AG10803 (cell line): ENCODE measurements at places on chromosomes 1 and 21.
A peak's percentile ranks its signal among the peaks of the same experiment; 100 is the strongest.

GRCh38 chr21:39066829-39067780, 116.1 kb downstream of the PSMG1 start:
- DNase-seq, result no peak

- no peak for DNase-seq
Measured at GRCh38 chr1:111199881-111200801, at the start of gene DENND2D. DENND2D (minus strand) TSS chr1:111200646; CDS start chr1:111200459, 187 bp downstream.

DNA sequence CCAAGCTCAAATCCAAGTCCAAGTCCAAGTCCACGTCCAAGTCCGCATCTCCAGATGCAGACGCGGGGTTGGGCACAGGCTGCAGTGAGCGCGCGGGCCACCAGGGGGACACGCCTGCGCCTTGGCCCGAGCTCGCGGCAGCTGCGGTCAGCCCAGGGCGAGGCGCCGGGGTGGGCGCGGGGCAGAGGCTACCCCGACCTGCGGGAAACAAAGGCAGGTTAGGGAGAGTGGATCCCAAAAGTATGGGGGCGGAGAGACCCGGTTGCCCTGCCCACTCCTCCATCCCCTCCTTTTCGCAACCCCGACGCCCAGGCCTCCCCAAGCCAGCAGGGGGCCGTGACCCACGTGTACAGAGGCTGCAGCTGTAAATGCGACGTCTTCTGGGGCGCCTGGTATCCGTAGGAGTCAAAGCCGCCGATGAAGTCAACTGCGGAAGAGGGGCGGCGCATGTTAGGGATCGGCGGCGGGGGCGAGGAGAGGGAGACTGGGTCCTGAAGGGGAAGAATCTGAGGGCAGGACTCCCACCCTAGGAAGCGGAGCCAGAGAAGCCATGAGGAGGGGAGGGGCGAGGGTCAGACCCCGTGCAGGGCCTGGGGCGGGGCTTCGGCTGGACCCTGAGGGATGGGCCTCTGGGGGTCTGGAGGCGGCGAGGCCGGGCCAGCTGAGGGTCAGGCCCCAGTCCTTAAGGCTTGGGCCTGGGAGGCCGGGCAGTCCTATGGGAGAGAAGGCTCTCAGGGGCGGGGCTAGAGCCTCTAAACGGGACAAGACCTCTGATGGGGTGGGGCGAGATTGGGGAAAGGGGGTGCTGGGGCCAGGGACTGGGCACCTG, 58.0 kb downstream of the NKAIN1 start:
- DNase-seq, result peak; percentile 24

- DNase-seq, result no peak
Measured at GRCh38 chr1:199954699-199955098, 72.8 kb upstream of the NR5A2 start.

GRCh38 chr1:157137408-157138219, 581 bp downstream of the ETV3 start:
- DNase-seq, result peak; percentile 22

GRCh38 chr1:234716908-234717375, 107.0 kb upstream of the IRF2BP2 start:
- DNase-seq, result peak; percentile 37

- DNase-seq, result no peak
Measured at GRCh38 chr1:205321959-205322283, 376 bp upstream of the NUAK2 start.

- DNase-seq, result peak; percentile 58
Measured at GRCh38 chr1:41454406-41454805, 30.1 kb downstream of the EDN2 start.

DNA sequence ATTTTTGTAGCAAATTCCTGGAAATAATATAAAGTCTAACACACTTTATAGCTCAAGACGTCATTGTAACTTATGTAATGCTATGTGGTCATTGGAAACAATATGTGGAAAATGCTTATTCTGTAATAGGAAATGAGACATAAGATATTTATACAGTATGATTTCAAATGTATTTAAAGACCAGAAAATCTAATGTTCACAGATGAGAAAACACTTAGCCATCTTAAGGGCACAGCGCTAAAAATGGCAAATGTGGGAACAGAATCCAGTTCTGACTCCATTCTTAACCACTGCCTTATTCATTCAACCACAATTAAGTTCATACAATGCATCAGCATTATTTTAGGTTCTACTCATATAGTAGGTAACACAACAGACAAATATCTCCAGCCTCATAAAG, 12.5 kb downstream of the CSDE1 start:
- DNase-seq, result peak; percentile 23

DNA sequence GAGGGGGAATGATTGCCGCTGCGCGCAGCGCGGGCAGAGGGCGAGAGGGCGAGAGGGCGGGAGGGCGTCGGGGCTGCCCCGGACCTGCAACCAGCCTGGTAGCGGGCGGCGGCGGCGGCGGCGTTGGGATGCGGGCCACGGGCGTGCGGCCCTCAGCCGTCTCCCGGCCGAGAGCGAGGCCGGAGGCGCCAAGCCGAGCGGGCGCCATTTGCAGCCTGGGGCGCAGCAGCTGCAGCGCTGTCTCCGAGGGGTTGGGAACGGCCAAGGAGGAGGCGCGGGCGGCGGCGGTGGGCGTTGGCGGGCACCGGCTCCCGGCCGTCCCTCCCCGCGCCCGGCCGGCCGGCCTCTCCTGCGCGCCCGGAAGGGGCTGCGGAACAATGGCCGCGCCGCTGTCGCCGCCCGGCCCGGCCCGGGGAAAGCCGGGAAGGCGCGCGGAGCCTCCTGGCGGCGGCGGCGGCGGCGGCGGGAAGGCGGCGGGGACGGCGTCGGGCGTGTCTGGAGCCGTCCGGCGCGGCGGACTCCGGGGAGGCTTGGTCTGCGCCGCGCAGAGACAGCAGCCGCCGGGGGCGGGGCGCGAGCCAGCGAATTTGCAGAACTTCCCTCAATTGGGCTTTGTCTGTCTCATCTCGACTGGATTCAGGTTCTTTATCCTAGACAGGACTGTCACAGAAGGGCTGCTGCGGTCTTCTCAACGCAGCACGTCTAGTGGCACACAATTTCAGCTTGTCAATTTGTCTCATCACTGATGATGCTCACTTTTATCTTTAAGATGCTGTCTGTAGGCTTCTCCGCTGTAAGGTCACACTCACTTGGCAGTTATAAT, 35.7 kb downstream of the ZBTB8B start:
- peak; percentile 60 for DNase-seq

- DNase-seq, result no peak
Measured at GRCh38 chr1:2820731-2821372, 19.4 kb upstream of the TTC34 start.

- no peak for DNase-seq
Measured at GRCh38 chr21:35216996-35217395, 167.9 kb upstream of the RUNX1 start.

DNA sequence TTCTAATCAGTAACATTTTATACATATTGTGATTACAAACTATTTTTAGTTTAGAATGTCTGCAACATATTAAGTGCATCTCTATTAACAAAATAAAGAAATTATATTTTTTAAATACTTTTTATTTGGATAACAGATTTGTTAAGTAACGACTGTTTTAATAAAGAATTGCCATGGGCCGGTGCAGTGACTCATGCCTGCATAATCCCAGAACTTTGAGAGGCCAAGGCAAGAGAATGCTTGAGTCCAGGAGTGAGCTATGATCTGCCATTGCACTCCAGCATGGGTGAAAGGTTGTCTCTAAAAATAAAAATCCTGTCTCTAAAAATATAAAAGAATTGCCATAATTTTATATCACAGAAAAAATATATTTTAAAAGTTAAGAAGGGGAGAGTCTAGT, 4.1 kb downstream of the LRRIQ3 start:
- peak; percentile 36 for DNase-seq

DNA sequence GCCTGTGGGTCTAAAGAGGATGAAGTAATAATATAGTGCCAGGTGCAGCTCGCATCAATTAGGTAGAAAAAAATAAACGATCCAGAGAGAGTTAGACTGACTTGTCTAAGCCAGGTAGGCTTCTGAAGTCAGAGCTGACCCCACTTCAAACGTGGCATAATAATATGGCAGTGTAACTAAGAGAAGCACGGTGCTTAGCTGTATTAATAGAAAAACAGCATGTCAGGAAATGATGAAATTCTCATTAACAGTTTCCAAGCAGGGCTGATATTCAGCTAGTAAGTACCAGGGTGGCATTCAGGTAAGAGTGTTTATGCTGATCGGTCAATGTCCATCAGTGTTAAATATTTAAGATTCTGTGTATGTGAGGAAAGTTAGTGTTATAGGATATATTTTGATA, 145.8 kb upstream of the SAMSN1 start:
- DNase-seq, result no peak

DNA sequence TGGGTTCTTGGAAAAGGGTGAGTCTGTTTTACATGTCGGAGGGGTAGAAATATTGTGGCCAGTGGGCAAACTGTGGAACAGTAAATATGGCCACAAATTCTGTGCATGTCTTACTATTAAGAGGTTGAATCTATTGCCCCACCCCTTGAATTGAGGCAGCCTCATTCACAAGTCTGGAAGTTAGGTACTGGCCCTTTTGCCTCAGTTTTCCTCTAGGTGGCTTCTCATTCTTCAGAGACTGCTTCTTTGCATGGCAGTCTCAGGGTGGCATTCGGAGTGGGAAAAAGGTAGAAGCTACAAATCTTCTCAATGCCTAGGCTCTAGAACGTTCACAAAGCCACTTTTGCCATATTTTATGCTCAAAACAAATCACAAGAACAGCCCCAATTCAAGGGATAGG, 57.2 kb downstream of the SLC9C2 start:
- DNase-seq, result no peak

GRCh38 chr21:34730756-34731445, 62.1 kb downstream of the CLIC6 start:
- no peak for DNase-seq

- DNase-seq, result no peak
Measured at GRCh38 chr1:234820597-234820996, 210.6 kb upstream of the IRF2BP2 start.

GRCh38 chr1:187456446-187456845, 627.7 kb downstream of the PLA2G4A start:
- no peak for DNase-seq

GRCh38 chr1:14083277-14083676, 383.3 kb downstream of the PRDM2 start:
- DNase-seq, result no peak

GRCh38 chr1:240985081-240985480, 371.9 kb downstream of the RGS7 start:
- no peak for DNase-seq

DNA sequence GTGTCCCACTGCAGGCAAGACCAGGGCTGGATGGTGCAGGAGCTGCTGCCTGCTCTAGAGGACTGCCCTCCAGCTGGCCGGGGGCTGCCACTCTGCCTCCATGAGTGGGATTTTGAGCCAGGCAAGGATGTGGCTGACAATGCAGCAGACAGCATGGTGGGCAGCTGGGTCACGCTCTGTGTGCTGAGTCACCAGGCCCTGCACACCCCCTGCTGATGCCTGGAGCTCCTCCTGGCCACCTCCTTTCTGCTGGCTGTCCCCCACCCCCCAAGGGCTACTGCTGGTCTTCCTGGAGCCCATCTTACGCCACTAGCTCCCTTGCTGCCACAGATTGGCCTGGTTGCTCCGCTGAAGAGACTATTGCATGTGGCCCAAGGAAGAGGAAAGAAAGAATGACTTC, 3.9 kb upstream of the ZSCAN20 start:
- DNase-seq, result no peak

- no peak for DNase-seq
Measured at GRCh38 chr1:224569276-224569675, 46.8 kb upstream of the CNIH3 start.

GRCh38 chr1:156128654-156129597, 14.4 kb downstream of the LMNA start:
- peak; percentile 93 for DNase-seq

DNA sequence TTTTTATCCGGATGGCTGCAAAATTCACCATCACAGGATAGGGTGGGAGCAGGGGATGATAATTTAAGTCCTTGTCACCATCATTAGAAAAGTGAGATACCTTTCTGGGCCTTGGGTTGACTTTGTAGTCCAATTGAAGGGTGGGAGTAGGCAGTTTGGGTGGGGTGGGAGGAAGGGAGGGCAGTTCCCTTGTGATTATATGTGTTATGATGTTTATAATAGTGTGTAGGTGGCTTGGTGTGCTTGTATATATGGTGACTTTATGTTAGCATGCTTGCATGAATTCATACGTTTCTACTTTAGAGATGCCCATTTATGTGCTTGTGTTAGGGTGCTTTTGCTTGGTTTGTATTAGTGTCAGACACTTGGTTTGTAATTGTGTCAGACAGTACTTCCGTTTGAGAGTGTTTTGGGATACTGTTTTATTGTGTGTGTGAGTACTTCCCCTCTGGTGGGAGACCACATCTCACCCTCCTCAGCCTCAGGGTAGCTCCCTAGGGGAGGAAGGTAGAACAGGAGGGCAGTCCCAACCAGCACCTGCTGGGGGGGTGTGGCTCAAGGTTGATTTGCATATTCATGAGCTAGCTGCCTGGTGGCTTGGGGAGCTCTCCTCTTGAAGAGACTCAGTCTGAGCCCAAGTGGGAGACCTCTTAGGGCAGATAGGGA, 6.3 kb upstream of the POU3F1 start:
- no peak for DNase-seq

GRCh38 chr1:155938220-155938627, 3.2 kb upstream of the RXFP4 start:
- DNase-seq, result peak; percentile 70

GRCh38 chr1:152953761-152954160, 6.8 kb downstream of the SPRR5 start:
- no peak for DNase-seq

GRCh38 chr21:17725339-17725738, 93.8 kb downstream of the C21orf91 start:
- DNase-seq, result no peak

- peak; percentile 57 for DNase-seq
Measured at GRCh38 chr21:41064334-41064791, 103.6 kb upstream of the BACE2 start.

DNA sequence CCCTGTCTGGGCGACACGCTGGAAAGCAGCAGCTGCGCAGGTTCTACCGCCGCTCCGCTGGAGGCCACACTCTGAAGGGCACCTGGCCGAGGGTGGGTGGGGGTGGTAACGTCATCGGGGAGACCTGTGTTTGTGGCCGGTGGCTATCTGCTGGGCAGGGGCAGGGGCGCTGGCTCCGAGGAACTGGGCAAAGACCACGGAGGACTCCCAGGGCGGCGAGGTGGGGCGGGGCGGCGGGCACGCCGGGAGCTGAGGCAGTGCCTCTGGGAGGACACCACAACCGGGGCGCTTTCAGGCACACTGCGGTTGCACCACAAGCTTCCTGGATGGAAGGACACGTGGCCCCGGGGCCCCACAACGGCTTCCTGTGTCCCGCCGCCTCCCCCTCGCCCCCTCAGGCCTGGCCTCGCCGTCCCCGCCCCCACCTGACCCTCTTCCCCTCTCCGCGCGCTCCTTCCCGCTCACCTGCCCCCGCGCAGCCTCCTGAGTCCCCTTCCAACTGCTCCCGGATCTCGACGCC, 3.3 kb upstream of the DENND2D start:
- peak; percentile 49 for DNase-seq

DNA sequence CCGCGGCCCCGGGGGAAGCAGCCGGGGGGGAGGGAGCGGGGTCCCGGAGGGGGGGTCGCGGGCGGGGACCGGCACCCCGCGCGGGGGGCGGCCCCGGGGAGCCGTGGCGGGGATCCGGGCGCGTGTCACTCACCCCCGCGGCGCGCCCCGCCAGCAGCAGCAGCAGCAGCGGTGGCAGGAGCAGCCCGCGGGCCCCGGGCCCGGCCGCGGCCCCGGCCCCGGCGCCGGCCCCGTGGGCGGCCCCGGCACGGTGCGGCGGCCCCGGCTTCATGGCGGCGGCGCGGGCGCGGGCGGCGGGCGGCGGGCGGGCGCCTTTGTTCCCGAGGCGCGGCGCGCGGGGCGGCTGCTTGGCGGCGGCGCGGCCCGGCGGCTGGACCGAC, 252 bp downstream of the SDC3 start:
- no peak for DNase-seq
